ENCODE measurements at places on chromosomes 2 and 18.

GRCh38 chr18:79794846-79795245 lies 2.9 kb upstream of the KCNG2 start:
- no peak for DNase-seq

- DNase-seq: peak; percentile 10
These were observed 80.7 kb upstream of the RASGRP3 start for GRCh38 chr2:33395655-33396249.

DNA sequence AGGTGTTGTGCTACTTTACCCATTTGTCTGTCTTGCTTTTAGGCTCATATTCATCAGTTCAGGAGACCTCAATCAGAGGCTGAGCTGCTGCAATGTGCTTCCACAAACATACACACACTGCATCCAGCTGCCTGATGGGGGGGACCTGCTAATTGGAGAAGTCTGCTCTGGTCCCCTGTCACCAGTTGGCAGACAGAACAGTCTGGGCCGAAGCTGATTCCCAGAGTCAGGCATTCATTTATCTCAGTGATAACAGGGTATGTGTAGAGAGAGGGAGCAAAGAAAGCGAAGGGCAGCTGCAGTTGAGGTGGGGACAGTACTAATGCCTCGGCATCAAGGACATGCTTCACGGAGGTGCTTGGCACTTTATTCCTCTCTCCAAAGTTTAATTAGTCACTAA lies 584.3 kb upstream of the PIK3C3 start:
- DNase-seq: no peak

DNA sequence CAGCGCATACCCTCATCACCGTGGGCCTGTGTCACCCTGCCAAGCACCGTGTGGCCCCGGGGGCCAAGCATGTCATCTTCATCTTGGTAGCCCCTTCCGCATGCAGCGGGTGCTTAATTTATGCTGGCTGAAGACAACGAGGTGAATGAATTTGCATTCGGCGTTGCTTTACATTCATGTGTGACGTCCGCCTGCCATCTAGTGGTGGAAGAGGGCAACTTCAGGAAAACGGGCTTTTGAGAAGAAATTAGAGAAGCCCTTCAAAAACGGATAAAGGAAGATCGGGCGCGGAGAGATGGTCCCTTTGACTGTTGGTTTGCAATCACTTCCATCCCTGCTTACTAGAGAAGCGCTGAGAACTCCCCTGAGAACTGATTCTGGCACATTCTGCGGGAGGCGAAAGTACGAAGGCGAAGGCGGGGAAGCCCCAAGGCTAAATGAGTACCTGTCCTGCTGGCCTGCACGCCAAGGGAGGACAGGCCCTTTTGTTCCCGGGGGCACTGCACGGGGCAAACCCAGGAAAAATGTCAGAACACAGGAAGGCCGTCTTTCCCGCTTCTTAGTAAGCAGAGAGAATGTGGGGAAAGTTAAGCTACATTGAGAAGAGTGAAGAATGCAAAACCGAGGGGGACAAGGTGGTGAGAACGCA lies 145.9 kb downstream of the ZNF516 start:
- peak; percentile 58 for DNase-seq

GRCh38 chr2:86241611-86242010 lies 42.4 kb downstream of the MRPL35 start:
- DNase-seq: no peak

DNA sequence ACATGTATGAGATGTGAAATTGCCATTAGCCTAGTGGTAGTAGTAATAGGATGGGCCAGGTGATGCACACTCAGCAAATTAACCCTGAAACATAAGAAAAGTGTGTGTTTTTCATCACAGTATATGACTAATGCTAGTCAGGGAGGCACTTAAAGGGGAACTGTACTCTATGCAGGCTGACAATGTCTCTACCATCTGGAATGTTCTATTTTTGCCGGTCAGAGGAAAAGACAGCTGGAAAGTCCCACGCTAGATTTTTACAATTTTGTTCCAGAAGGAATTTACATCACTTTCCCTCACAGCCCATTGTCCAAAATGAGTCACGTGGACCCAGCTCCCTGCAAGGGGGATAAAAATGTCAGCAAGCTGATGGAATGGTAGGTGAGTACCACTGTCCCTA lies 746.3 kb upstream of the CHAC2 start:
- no peak for DNase-seq

DNA sequence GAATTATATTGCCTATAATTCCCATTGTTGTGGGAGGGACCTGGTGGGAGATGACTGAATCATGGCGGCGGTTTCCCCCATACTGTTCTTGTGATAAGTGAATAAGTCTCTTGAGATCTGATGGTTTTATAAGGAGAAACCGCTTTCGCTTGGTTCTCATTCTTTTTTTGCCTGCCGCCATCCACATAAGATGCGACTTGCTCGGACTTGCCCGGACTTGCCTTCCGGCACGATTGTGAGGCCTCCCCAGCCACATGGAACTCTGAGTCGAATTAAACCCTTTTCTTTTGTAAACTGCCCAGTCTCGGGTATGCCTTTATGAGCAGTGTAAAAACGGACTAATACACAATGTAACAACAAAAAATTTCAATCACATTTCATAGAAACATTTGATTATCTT lies 115.8 kb downstream of the C2orf74 start:
- no peak for DNase-seq

- DNase-seq: no peak
These were observed 22.7 kb downstream of the MGAT5 start for GRCh38 chr2:134276381-134277172.

DNA sequence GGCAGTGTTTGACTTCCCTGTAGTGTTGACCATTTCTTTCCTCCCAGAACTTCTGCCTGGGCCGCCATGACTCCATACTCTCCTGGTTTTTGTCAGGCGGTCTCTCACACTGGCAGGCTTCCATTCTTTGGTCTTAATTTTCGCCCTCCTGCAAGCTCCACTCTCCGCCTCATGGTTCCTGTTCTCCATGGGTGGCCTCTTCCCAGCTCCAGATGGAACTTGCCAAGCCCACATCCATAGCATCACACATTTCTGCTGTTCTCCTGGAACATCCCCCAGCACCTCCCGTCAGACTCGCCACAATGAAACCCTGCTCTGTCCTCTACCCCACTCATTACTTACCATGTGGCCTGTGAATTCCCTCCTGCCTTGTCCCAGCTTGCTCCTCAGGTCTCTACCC lies 896 bp upstream of the AFF3 start:
- no peak for DNase-seq

DNA sequence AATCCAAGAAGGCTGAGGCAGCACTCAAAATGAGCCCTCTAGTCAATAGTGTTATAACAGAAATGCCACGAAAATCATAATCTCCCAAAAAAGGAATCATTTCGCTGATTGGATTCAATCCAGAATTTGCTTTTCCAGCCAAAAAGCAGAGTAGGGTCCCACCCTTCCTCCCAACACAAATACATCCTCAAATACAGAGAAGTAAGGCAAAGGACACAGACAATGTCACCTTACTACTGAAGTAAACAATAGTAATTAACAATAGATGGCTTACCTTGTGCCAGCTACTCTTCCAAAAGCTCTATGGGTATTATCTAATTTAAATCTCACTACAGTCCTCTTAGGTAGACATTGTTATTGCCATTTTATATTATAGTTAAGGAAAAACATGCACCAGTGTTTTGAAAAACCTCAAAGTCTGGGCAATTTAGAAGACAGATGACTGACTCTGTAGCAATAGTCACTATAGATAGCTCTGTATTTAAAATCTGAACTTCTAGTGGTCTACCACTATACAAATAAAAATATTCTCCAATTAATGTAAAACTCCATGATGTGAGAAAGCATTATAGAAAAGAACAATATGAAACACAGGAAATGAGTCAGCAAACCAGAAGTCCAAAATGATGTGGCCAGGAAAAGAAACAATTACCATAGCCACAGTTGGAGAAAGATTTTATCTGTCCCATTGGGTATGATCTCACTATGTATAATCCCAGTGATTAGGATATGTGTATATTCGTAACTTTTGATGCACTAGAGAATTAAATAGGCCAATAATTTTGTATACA lies 305.0 kb upstream of the ERBB4 start:
- DNase-seq: no peak

- DNase-seq: no peak
These were observed 153.8 kb upstream of the ZNF236 start for GRCh38 chr18:76668546-76668945.

DNA sequence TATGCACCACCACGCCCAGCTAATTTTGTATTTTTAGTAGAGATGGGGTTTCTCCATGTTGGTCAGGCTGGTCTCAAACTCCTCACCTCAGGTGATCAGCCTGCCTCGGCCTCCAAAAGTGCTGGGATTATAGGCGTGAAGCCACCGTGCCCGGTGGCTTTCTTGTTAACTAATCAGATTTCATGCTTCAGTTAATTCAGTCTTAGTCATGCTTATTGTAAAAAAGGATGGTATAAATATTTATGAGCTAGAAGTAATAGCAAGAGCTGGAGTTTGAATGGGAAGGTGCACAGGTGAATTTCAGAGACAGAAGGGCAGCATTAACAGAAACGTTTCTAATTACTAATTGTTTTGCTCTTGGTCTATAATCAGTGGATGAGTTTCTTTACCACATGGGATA lies 10.3 kb downstream of the GEMIN6 start:
- no peak for DNase-seq

DNA sequence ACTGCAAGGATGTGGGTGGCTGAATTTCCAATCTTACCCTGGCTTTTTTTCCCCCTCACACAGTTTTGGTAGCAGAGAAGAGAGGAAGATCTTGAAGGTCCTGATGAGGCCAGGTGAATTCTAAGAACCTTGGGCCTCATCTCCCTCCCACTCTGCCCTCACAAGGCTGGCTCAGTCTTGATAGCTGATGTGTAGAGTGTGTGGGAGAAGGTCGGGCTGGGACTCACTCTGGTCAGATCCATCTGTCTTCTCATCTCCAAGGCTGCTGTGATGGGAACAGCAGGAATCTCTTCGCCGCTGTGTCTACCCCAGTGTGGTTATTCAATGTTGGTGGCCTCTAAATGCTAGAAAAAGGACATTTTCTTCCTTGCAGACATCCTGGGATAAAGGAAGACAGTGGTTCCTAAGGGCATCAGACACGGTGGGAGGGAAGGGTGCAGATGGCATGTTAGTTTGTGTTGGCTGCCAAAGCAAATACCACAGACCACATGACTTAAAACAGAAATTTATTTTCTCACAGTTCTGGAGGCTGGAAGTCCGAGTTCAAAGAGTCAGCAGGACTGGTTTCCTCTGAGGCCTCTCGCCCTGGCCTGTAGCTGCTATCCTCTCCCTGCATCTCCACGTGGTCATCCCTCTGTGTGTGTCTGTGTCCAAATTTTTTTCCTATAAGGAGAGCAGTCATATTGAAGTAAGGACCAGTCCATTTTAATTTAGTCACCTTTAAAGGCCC lies 37.6 kb upstream of the MGAT4A start:
- DNase-seq: peak; percentile 28

- peak; percentile 90 for DNase-seq
These were observed at the start of gene RNF103 for GRCh38 chr2:86623494-86624266. Gene RNF103 (minus strand): TSS chr2:86623865. CDS start chr2:86622886, 979 bp downstream.

Measured in activated CD4-positive, alpha-beta T cell treated with anti-CD3 and anti-CD28 coated beads, Interleukin-2, amount 50 U/mL, for 4 hours (primary cell).